Heart left ventricle (tissue), 16 donors: ENCODE measurements at places on chromosomes 2 and 18.

DNA sequence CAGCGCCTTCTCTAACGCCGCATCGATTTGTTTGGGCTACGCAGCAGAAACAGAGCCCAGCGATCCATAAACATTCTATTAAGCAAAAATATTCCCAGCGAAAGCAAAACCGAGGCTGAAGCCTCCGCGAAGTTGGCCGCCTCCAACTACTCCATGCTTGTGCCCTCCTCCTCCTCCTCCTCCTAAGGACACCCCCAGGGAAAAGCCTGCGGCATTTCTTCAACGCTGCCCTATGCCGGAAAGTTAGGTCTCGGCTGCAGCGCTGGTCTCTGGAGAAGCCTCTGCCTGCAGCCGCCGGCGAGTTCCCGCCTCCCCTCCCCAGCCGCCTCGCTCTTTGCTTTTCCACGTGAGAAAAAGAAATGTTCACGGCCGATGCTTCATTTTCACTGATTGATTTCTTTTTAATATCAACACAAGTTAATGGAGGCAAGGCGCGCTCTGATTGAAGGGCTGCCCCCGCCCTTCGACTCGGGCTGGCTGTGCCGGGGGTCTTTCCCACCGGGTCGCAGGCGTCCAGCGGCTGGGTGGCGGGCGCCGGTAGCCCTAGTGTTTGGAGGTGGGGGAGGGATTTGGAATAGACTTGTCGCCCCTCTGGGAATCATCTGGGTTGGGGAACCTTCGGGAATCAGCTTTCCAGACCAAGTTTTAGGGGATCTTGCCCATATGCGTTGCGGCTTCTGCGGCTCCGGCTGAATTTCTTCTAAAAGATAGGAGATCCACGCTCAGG lies 3.9 kb downstream of the NRP2 start:
- no peak for DNase-seq

DNA sequence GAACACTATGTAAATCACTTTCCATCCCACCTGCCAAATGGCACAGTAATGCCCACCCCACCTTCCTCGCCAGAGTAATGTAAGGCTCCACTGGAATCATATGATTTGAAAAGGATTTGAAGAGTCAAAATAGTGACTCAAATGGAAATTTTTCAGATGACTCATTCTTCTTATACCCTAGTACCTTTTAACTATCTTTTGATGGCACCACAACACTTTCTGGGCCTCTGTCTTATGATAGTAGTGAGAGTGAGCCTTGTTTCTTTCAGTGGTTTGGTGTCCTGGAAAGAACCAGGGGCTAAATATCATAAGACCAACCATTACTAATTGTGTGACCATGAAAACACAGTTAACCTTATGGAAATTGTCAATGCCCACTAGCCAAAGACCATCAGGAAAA lies 235.4 kb upstream of the SLC14A2 start:
- no peak for DNase-seq

GRCh38 chr18:59629894-59630293 lies 67.3 kb downstream of the CCBE1 start:
- DNase-seq, result no peak

DNA sequence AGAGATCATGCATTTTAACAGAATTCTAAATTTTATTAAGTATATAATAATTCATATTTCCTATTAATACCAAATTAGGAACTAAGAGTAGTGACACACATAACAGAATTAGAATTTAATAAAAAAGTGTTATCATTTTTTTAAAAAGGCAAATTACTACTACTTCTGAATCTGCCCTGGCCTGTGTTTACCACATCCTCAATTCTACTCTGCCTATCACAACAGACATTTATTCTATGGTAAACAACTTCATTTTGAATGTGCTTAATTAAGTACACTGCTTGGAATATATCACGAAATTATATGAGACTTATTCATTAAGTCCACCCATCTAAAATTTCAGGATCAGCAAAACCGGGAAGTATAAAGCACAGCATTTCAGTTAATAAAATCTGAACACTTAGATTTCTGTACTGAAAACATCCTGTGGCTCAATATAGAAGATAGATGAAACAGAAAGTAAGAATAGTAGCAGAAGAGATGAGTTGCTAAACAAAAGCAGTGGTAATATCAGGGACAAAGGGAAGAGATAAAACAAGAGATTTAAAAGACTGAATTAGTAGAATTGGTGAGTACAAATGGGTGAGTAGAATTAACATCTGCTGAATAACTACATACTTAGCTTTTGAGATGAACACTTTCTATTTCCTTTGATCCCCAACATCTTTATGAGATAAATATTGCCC lies 3.7 kb downstream of the SMC6 start:
- no peak for DNase-seq

GRCh38 chr18:1499265-1499664 lies 594.6 kb downstream of the ADCYAP1 start:
- DNase-seq, result no peak

- no peak for DNase-seq
Measured at GRCh38 chr18:22060361-22060760, 109.0 kb upstream of the GATA6 start.

DNA sequence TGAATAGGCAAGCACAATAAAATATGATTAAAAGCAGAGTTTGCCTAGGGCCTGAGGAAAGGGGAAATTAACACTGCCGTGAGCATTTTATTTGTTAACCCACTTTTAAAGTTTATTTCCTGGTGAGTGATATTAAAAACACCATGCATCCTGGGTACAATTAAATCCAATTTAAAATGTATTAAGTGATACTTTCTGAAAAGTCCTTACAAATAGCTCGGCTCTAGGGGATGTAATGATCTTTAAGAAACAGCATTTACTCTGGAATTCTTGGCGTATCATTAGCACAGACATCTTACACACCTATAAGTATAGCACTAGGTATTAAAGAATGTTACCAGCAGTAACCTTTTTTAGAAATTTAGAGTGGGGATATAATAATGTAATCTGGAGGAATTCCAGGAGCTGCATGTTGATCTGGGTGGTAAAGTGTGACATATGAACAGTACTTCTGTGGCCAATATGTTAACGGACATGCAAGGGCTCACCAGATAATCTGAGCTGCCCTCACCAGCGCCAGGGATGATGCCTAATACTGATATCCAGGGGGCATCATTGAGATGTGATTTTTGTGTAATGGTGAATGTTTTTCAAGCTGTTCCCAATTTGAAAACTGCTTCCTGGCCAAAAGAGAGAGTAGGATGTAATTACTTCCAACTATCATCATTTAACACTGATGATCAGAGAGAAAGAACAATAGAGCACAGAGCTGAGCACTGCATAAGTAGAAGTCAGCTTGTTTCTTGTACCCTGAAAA lies 235.9 kb downstream of the DSEL start:
- DNase-seq, result no peak
